DMS 273 treated with DMSO at 0.1 percent for 48 hours (cell line): ENCODE measurements at places on chromosomes 4 and X.
A peak's percentile ranks its signal among the peaks of the same experiment; 100 is the strongest.

- peak; percentile 50 for DNase-seq
Observed at GRCh38 chrX:132218100-132218812, 991 bp downstream of the RAP2C start.

GRCh38 chr4:3366893-3367775, 74.3 kb downstream of the RGS12 start:
- DNase-seq, result no peak

GRCh38 chrX:145818186-145819113, 821 bp downstream of the SLITRK2 start:
- DNase-seq, result no peak

DNA sequence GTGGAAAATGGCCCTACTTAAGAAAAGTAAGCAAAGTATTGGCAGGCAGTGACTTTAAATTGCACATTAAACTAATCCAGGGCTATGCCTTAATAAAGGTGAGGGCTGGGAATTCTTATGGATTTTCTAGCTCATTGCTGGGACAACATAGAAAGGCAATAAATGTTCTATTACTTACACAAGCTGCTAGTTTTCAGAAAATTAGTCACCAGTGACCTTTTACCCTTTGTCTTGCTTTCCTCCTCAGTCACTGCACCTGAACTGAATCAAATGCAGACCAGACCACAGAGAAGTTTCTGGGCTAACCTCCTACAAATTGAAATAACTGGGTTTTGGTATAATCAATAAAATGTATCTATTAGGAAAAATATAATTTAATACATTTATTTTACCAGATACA, 694.4 kb upstream of the FAM241A start:
- no peak for DNase-seq

DNA sequence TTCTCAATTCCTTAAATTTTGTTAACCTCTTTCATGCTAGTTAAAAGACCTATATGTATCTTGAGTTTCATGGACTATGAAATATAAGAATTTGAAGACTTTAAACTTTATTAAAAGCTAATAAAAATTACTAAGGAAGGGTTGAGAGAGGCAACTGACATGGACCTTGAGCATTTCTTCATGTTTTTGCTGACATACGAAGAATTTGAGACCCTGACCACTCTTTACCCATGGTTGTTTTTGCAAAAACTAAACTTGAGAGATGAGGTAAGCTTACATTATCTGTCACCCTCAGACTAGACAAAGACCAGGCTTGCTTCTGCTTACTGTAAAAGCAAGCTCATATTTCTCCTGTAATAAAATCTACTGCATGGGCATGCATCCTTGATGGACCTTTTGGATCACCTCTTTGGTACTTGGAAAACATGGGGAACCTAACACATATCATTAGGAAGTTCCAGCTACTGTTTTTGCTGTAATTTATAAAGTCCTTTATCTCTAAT, 338.2 kb upstream of the PABPC4L start:
- no peak for DNase-seq

DNA sequence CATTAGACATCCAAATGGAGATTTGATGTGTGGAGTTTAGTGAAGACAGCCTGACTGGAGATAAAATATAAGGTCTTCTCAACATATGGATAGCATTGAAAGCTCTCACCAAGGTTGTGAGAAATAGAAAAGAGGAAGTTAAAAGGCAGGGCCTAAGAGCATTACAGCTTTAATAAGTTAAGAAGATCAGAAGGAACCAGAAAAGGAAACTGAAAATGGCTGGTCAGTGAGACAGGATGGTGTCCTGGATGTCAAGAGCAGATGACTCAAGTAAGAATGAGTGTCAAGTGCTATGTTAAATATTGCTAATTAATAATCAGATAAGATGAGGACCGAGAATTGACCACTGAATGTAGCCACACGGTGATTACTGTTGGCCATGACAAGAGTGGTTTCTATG, 642.9 kb downstream of the STPG2 start:
- no peak for DNase-seq

DNA sequence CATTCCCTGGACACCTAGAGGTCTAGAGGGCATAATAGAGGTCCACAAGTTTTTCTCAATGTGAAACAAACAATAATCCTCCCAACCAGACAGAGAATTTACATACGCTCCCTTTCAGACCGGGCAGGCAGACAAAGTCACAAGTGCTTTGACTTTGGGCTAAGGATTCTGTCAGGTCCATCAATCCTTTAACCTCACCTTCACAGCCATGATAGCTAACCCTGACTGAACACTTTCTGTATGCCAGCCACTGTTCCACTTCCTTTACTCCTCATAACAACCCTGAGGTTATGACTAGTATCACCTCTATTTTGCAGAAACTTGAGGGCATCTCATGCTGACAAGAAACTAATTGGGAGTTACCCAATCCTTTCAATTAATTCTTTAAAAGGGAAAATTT, 118.8 kb upstream of the AFF2 start:
- no peak for DNase-seq

DNA sequence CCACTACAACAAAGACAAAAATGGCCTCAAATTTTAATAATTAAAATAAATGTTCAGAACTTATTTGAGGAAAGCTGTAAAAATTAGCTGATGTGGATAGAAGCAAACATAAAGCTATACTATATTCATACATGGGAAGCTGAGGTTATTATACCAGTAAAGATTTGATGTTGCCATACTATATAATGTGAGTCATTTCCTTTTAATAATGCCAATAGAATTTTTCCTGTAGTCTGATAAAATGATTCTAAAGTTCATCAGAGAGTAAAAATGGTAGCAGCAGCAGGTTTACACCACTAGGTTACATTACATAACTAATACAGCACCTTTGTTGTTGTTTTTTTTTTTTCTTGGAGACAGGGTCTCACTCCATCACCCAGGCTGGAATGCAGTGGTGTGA, 45.5 kb upstream of the CYP2U1 start:
- no peak for DNase-seq

DNA sequence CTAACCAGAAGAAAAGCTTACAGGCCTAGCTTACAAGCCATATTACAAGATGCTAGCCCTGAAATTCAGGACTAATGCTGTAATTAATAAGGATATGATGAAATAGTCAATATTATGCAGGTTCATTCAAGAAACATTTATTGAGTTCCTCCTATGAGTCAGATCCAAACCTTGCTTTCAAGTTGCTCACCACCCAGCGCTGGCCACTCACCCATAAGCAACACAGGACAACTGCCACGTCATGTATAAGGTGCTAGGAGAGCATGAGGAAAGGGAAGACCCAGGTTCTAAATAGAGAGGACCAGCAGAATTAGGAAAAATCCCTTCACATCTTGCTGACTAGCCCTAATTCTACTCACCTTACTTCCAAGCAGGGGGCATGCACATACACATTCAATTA, 23.3 kb downstream of the MAML3 start:
- no peak for DNase-seq

DNA sequence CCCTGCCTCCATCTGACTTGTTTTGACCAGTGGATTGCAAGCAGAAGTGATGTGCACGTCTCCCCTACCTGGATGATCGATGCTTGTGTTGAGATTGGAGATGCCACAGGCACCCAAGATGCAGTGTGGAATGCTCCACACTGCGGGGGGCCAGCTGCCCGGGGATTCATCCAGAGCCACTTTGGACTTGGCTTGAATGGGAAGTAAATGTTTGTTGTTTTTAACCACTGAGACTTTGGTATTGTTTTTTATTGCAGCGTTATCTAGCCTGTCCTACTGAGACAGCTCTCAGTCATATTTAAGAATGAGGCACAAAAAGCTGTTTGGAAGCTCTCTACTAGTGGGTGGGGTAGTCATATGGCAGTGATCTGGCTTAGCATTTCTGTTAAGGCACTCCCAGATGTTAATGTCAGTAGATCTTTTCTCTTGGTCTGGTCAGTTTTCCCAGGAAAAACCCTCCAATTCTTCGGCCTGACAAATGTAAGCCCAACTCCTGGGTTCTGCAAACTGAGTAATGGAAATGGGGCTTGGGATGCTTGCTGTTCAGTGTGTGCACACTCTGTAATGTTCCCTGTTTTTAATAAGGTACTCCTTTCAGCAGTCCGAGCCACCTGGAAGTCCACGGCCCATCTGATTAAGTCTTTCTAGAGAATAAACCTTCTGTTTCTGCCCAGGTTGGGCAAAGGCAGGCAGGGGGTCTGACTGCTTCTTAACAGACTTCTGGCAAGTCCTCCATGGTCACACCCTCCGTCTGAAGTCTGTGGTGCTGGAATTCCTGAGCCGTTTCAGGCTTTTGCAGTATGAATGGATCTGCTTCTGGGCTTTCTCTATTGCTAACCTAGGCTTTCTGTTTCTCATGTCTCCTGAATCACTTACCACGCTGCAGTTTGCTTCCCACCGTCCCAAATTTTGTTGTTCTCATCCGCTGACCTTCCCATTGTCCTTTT, 74.8 kb downstream of the WWC2 start:
- no peak for DNase-seq

GRCh38 chr4:24805067-24805466, 9.7 kb downstream of the SOD3 start:
- no peak for DNase-seq
